ENCODE measurements at places on chromosomes 5 and 9. TPM values are rescaled to one million over a fixed set of nuclear protein-coding genes. Genes with fewer than 3 reads are reported as not detected.
A peak's percentile ranks its signal among the peaks of the same experiment; 100 is the strongest.

GRCh38 chr5:148084269-148084668, 20.5 kb downstream of the SPINK5 start:
- no peak for DNase-seq

C5 gene
- 2.7 TPM for total RNA-seq

ERP44 gene
- total RNA-seq, result 9.9 TPM

- no peak for DNase-seq
These were observed 18.3 kb downstream of the NDUFS6 start for GRCh38 chr5:1819458-1819857.

ADAMTS12 gene
- total RNA-seq, result 8.1 TPM

GRCh38 chr5:1883120-1883924, 597 bp upstream of the IRX4 start:
- peak; percentile 0 for DNase-seq

CTXN3 gene
- total RNA-seq, result not detected

- no peak for DNase-seq
These were observed 86.0 kb downstream of the RXRA start for GRCh38 chr9:134412298-134412711.

- DNase-seq, result no peak
These were observed 36.1 kb downstream of the PRRX2 start for GRCh38 chr9:129701549-129701948.

SURF1 gene
- total RNA-seq, result 48.4 TPM

DNA sequence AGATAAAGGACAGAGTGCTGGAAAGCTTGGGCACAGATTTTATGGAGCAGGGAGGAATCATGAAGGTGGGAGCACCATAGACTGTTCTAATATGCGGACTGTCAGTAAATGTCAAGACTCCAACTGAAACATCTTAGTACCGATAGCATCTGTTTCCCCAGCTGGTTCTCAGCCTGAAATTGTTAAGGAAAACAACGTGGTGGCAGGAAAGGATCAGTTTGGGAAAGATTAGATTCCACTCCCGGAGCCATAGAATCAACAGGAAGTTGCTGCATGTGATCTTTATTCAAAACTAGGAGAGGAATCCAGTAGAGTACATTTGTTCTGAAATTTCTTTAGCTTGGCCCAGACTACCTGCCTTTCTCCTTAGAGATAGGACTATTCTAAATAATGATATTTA, 559.1 kb downstream of the CSNK1G3 start:
- no peak for DNase-seq

- peak; percentile 37 for DNase-seq
These were observed 15.4 kb downstream of the LMAN2 start for GRCh38 chr5:177336112-177336511.

DNA sequence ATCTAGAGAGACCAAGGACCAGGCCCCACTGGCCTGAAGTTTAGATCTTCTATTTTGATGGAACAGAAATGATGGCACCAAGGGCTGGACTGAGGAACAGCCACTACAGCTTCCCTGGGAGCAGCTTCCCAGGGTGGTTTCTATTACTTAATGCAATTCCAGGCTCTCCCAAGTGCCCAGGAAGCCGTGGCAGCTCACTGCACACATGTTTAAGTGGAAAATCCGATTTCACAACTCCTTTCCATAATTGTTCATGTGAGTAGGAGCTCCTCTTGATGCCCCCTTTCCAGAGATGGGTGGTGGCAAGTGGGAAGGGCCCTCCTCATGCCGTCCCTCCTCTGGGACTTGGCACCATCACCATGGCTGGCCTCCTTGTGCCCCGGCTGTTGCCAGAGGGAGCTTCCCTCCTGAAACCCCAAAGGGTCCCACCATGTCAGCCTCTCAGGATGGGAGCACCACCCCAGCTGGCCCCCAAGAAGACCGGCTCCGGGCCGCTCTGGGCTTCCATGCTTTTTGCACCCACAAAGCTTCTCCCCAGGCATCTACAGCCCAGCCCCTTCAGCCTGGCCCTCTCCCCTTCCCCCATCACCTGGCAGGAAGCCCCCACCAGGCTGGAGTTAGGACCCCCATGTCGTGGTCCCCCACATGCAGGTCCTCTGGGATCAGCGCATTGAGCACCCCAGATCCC, 9.1 kb upstream of the UBAC1 start:
- no peak for DNase-seq

ZNF354C gene
- 2.6 TPM for total RNA-seq

GRCh38 chr5:170228762-170229435, 3.9 kb upstream of the C5orf58 start:
- no peak for DNase-seq

Data from MG63 (cell line).